ENCODE measurements at places on chromosomes 3 and 15. TPM values are rescaled to one million over a fixed set of nuclear protein-coding genes. Genes with fewer than 3 reads are reported as not detected.

DNA sequence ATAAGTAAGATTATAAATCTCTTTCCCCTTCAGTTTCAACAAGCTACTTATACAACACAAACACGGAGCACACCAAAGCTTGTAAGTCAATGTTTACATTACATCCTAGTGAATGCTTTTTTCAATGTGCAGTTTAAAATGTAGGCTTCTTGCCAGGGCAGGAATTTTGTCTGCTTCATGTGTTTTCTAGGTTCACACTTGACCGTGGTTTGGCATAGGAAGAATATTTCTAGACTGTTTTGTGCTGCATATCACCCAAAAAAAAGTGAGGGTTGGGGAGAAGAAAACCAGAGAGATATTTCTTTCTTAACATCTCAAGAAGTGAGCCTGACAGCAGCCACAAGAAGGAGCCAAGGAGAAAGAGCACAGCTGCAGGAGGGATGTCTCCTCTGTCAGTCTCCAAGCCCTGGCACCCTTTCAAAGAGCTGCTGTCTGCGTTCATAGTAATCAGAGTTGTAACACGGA, 255.8 kb downstream of the MEIS2 start:
- DNase-seq = no peak

DNA sequence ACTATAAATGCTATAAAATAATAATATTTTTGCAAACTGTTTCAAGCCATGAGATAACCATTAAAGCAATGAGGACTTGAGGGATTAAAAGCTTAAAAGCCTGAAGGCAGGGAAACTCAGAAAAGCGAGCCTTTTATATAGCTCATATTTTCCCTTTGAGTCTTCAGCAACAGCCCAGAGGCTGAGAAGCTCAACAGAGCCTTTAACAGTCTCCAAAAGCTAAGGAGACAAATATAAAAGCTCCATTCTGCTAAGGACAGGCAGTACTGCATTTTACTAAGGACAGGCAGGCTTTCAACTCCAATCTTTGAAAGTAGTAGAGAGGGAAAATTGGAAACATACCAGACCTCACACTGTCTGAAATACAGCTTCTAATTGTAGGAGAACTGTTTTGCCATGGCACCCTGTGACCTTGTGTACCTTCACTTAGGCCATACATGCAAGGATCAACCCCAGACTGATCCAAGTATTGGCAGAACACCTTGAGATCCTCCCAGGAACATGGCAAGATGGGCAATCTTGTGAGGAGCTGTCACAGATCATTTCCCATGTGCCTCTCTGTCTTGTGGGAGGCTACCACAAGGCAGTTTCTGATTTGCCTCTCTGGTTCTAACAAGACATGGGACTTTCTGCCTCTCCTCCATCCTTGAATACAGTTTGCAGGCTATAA, 53.1 kb upstream of the ARNT2 start:
- DNase-seq = no peak

- no peak for DNase-seq
These were observed 1.8 kb upstream of the RTP3 start for GRCh38 chr3:46495901-46496456.

The LYZL4 gene
- total RNA-seq = not detected

The USF3 gene
- total RNA-seq = 19.7 TPM

The SLC24A5 gene
- not detected for total RNA-seq

The PLSCR4 gene
- total RNA-seq = 1.1 TPM
